ENCODE measurements at places on chromosomes 3 and 15. TPM values are rescaled to one million over a fixed set of nuclear protein-coding genes. Genes with fewer than 3 reads are reported as not detected.

The NR2E3 gene
- total RNA-seq = 0.77 TPM

The RTP4 gene
- 2.1 TPM for total RNA-seq

GRCh38 chr3:37526511-37526910 is 335.2 kb upstream of the CTDSPL start:
- no peaks in the 10 kb centered on the region for H3K4me1 ChIP-seq
- H3K27ac ChIP-seq = no peak overlapping the region
- H3K4me3 ChIP-seq = no peak overlapping the region
- H3K36me3 ChIP-seq = no peaks in the 10 kb centered on the region
- peak; percentile 94 for DNase-seq

- no peak for DNase-seq
- H3K4me3 ChIP-seq = no peak overlapping the region
- H3K36me3 ChIP-seq = peaks cover 10% of the 10 kb centered on the region
- H3K27me3 ChIP-seq = no peaks in the 10 kb centered on the region
- H3K27ac ChIP-seq = no peak overlapping the region
These were observed 12.1 kb upstream of the WDR5B start for GRCh38 chr3:122427857-122428471.

- H3K27me3 ChIP-seq = no peaks in the 10 kb centered on the region
- no peaks in the 10 kb centered on the region for H3K36me3 ChIP-seq
- peak; percentile 62 for DNase-seq
- no peak overlapping the region for H3K4me3 ChIP-seq
These were observed 9.3 kb downstream of the SECISBP2L start for GRCh38 chr15:49036650-49037545.

- peaks cover 2% of the 10 kb centered on the region for H3K36me3 ChIP-seq
- H3K4me1 ChIP-seq = peaks cover 5% of the 10 kb centered on the region
- DNase-seq = no peak
- H3K27me3 ChIP-seq = no peaks in the 10 kb centered on the region
These were observed 1.2 kb downstream of the SS18L2 start for GRCh38 chr3:42591811-42592210.

DNA sequence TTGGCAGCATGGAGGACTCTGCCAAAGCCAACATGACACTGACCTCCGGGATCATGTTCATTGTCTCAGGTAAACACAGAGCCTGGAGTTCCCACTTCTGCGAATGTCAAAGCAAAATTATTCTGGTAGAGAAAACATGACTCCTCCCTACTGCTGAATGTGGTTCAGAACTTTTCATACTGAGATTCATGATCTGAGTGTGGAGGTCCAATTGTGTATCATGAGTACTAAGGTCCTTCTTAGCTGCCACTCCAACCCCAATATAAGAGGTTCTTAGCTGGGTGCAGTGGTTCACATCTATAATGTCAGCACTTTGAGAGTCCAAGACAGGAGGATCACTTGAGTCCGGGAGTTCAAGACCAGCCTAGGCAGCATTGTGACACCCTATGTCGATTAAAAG is 13.8 kb downstream of the CLDN18 start:
- H3K27ac ChIP-seq = no peak overlapping the region
- no peaks in the 10 kb centered on the region for H3K36me3 ChIP-seq
- H3K4me3 ChIP-seq = no peak overlapping the region
- no peak for DNase-seq
- no peaks in the 10 kb centered on the region for H3K4me1 ChIP-seq
- no peaks in the 10 kb centered on the region for H3K27me3 ChIP-seq

DNA sequence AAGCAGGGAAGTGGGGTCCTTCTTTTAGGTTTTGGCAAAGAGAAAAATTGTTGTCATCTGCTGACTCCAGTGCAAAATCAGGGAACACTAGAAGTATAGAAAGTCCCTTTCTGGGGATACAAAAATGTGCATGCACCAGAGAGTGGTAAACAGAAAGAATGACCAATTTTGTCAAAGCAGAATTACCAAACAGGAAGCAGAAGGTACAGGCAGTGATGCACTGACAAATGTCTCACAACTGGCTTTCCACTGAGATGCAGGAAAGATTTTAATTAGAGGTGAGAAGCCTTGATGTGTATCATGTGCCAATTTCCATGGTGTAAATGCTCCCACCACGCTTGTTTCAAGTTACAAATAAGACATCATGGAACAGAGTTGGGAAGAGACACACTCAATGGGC is 66.0 kb downstream of the TRIM69 start:
- H3K27ac ChIP-seq = no peak overlapping the region
- DNase-seq = no peak
- no peaks in the 10 kb centered on the region for H3K36me3 ChIP-seq

- H3K36me3 ChIP-seq = no peaks in the 10 kb centered on the region
- no peak overlapping the region for H3K4me3 ChIP-seq
- no peaks in the 10 kb centered on the region for H3K27me3 ChIP-seq
These were observed 70.9 kb upstream of the TGFBR2 start for GRCh38 chr3:30535525-30535924.

DNA sequence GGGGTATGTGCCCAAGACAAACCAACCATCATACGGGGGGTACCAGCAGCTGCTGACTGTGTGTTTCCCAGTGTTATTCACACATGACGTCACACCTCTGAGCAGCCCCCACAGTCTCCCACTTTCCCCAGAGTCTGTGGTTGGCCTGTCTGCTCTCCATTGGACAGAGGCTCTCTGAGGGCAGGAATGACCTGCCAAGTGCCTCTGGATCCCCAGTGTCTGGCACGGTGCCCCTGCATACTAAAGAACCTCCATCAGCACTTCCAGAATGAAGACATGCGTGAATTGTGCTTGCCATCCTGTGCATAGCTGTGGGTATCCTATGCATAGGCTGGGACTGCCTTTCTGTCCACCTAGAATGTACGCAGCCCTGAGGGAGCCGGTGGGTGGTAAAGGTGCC is 3.5 kb upstream of the CCDC9B start:
- no peaks in the 10 kb centered on the region for H3K27me3 ChIP-seq
- H3K4me1 ChIP-seq = peaks cover 31% of the 10 kb centered on the region
- H3K4me3 ChIP-seq = no peak overlapping the region
- DNase-seq = peak; percentile 81

GRCh38 chr3:45795882-45796765 is at the start of gene SLC6A20:
Gene SLC6A20, minus strand, starts transcription at chr3:45796536. Its CDS starts 117 bp downstream, at chr3:45796419.
- peaks cover 58% of the 10 kb centered on the region for H3K27me3 ChIP-seq
- H3K27ac ChIP-seq = no peak within 1 kb of the TSS
- DNase-seq = no peak
- peak within 1 kb of the TSS; percentile 13 for H3K4me3 ChIP-seq

DNA sequence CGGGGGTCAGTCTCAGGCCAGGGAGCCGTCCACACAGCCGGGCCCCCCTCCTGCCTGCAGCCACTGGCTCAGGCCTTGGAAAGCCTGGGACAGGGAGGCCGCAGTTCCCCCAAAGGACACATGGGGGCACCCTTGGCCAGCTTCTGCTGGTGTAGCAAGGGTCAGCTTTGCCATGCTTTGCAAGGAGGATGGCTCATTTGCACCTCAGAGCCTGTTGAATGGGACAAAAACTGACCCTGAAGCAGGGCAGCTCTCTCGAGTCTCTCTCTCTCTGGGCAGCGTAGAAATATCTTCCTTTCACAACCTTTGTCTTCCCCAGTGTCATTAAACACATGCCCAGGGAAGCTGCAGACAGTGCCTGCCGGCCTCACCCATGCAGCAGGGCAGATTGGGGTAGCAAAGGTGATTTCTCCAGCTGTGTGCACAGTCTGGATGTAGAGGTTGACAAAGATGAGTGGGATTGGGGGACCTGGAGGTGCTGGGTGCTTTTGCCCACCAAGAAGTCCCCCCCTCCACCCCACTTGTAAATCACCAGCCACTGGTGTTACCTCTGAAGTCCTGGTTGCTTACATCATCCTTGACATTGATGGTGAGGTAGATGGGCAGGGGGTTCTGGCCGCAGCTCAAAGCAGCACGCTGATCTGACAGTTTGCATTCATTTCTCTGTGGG is 17.4 kb upstream of the EHD4 start:
- H3K4me1 ChIP-seq = no peaks in the 10 kb centered on the region
- H3K27me3 ChIP-seq = peaks cover 3% of the 10 kb centered on the region
- no peak overlapping the region for H3K4me3 ChIP-seq
- peak; percentile 42 for DNase-seq
- H3K36me3 ChIP-seq = no peaks in the 10 kb centered on the region
- no peak overlapping the region for H3K27ac ChIP-seq

- H3K36me3 ChIP-seq = no peaks in the 10 kb centered on the region
- no peak overlapping the region for H3K4me3 ChIP-seq
- no peaks in the 10 kb centered on the region for H3K27me3 ChIP-seq
- DNase-seq = no peak
- peaks cover 3% of the 10 kb centered on the region for H3K4me1 ChIP-seq
These were observed 125.7 kb upstream of the ZBED2 start for GRCh38 chr3:111720681-111721380.

- no peaks in the 10 kb centered on the region for H3K36me3 ChIP-seq
- no peak overlapping the region for H3K27ac ChIP-seq
- no peak for DNase-seq
- H3K27me3 ChIP-seq = no peaks in the 10 kb centered on the region
- H3K4me1 ChIP-seq = peaks cover 5% of the 10 kb centered on the region
These were observed 9.2 kb upstream of the DENND4A start for GRCh38 chr15:65801229-65801805.

DNA sequence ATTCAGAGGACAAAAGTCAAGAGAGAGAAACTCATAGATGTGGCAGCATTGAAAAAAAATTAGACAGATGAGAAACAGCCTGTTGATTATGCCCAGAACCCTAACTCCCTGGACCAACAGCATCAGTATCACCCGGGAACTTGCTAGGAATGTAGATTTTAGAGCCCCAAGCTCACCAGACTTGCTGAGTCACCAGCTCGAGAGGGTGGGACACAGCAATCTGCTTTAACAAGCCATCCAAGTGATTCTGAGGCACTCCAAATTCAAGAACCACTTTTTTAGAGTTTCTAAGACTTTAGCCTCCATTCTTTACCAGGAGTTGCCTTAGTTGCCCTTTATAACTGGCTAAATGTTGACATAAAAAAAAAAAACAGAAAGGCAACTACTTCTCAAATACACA is 70.9 kb downstream of the CGGBP1 start:
- H3K4me1 ChIP-seq = no peaks in the 10 kb centered on the region
- no peak for DNase-seq
- H3K27ac ChIP-seq = no peak overlapping the region
- no peaks in the 10 kb centered on the region for H3K27me3 ChIP-seq

- H3K27ac ChIP-seq = peak within 1 kb of the TSS; percentile 89
- peak within 1 kb of the TSS; percentile 84 for H3K4me3 ChIP-seq
- peak; percentile 84 for DNase-seq
- H3K36me3 ChIP-seq = no peaks in the 10 kb centered on the region
- H3K27me3 ChIP-seq = no peaks in the 10 kb centered on the region
These were observed at the start of gene GPR176 for GRCh38 chr15:39919748-39920509. Gene GPR176, minus strand, starts transcription at chr15:39920266. Its CDS starts 240 bp downstream, at chr15:39920026.

- H3K36me3 ChIP-seq = no peaks in the 10 kb centered on the region
- no peak overlapping the region for H3K4me3 ChIP-seq
- H3K27ac ChIP-seq = no peak overlapping the region
These were observed 138.2 kb downstream of the TPRA1 start for GRCh38 chr3:127452321-127452821.

DNA sequence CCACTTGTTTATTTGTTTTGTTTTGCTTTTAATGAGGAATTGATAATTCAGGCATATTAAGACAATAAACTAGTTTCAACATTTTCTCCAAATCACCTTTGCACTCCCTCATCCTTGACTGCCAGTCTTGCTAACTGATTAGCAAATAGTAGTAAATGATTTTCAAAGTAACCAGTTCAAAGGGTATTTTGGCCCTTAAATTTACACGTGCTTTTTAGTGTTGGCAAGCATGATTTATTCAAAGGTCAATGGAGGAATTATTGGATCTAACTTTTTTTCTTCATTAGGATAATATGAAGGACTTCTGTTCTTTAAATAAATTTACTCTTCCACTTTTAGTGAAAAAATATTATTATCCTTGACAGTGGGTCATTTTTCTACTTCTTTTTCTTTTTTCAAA is 53.8 kb downstream of the BCHE start:
- no peak for DNase-seq
- no peaks in the 10 kb centered on the region for H3K4me1 ChIP-seq
- no peak overlapping the region for H3K4me3 ChIP-seq
- H3K36me3 ChIP-seq = no peaks in the 10 kb centered on the region

DNA sequence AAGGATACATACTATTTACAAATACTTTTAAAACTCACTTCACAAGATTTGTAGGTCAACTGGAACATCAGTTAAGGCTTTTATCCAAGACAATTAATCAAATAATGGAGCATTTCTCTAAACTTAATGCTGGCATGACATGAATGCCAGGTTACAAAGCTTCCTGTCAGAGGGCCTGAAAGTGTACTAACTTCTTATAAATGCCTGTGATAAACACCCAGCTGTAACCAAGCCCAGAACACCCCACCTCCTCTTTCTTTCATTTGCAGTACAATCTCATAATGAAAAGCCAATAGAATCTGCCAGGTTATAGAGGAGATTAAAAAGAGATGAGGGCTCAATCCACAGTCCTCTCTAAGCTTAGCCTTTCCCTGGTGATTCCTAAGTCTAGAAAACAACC is 214.4 kb downstream of the OSBPL10 start:
- no peaks in the 10 kb centered on the region for H3K36me3 ChIP-seq
- DNase-seq = no peak
- H3K4me1 ChIP-seq = no peaks in the 10 kb centered on the region
- no peak overlapping the region for H3K27ac ChIP-seq
